Stimulated activated CD8-positive, alpha-beta memory T cell treated with anti-CD3 and anti-CD28 coated beads, Interleukin-2, amount 100 ng/mL, for 48 hours (primary cell): ENCODE measurements at places on chromosomes 6 and 20.

DNA sequence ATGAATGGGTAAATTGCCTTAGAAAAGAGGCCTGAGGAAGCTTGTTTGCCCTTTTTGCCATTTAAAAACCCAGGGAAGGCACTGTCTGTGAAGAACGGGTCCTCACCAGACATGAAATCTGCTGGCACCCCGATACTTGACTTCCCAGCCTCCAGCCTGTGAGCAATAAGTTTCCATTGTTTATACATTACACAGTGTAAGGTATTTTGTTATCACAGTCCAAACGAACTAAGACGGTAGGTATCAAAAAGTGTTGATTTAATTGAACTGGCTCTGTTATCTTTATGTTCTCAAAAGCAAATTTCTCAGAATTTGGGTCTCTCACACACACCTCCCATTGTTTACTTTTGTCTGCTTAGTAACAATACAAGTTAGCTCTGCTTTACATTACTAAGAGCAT, 181.1 kb upstream of the MARCKS start:
- no peak for DNase-seq

- DNase-seq: no peak
Observed at GRCh38 chr6:78308025-78308424, 559.3 kb upstream of the IRAK1BP1 start.

GRCh38 chr6:78513856-78514255, 353.5 kb upstream of the IRAK1BP1 start:
- DNase-seq: no peak

- no peak for DNase-seq
Observed at GRCh38 chr20:48478370-48478769, 349.4 kb downstream of the PREX1 start.
